ENCODE measurements at places on chromosomes 7 and 10.

DNA sequence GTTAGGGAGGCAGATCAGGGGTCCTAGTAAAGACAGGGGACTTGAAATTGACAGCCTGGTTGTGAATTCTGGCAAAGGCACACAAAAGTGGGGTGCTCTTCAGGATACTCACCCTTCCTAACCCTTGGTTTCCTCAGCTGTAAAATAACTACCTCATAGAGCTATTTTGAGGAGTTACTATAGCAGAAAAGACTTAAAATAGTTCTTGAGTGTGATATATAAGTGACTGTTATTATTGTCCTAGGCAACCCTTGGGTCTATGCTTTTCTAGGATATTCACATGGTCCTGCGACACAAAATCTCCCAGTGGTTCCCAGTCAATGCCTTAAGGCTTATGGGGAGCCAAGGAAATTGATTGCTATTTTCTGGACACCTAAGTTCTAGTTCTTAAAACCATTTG lies 98.1 kb upstream of the NAMPT start:
- DNase-seq: no peak

DNA sequence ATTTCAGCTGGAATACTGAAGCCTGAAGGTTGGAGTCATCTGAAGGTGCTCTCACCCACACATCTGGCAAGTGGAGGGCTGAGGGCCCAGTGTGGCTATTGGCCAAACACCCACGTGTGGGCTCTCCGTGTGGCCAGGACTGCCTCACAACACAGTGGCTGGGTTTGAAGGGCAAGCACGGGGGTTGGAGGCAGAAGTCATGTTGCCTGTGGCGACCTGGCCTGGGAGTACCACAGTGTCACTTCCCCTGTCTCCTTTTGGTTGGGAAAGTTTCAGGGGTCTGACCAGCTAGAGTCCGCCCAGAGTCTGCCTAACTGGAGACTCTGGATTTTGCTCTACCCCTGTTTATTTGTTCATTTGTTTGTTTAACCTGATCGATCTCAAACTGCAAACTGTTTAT lies 169.5 kb downstream of the DNAJB6 start:
- DNase-seq: no peak

DNA sequence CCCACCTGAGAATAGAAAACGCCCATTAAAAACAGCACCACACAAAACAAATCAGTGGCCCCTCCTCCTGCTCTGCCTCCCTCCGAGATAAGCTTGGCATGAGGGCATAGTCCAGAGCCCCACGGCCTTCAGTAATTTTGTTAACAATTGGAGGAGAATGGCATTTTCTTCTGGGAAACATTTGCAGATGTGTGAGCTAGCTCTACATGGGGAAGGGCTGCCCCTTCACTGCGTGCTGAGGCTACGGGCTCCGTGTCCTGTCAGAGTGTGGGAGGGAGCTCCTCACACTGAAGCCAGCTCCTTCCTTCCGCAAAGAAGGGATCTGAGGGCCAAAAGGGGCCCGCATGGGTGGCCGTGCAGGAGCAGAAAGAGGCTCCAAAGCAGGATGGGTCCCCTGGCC lies 15.2 kb downstream of the GRK5 start:
- DNase-seq: no peak

- DNase-seq: no peak
Measured at GRCh38 chr7:129617652-129618051, 6.1 kb downstream of the NRF1 start.

DNA sequence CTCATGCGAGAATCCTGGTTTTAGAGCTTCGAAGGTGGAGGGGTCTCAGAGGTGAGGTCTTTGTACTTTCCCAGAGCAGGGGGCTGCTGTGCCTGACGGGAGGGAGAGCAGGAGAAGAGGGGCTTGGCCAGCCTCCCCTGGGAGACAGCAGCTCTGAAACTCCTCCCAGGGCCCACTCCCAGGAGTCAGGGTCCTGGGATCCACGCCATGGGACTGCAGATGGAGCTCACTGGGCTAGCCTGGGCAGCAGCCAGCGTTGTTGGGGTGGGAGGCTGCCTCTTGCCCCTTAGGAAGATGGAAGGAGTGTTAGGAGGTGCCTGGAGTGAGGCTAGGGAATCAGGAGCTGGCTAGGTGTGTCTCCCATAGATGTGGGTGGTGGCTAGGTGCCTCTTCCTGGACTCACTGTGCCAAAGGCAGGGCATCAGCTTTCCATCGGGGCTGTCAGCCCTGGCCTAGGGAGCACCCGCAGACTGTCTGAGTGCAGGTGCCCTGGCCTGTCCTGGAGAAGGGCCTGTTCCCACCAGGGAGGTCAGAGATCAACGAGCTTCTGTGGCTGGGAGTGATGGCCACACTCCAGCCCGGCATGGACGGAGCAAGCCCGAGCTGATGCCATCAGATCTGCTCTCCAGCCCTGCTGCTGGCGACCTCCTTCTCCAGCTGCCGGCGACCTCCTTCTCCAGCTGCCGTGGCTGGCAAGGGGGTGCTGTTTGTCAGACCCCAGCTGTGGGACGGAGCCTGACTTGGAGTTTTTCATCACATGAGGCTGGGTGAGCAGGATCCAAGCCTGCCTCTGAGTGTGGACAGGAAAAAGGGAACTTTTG lies 111.3 kb downstream of the PTPN20 start:
- no peak for DNase-seq

GRCh38 chr10:112404617-112405016 lies 30.7 kb downstream of the ACSL5 start:
- DNase-seq: no peak

DNA sequence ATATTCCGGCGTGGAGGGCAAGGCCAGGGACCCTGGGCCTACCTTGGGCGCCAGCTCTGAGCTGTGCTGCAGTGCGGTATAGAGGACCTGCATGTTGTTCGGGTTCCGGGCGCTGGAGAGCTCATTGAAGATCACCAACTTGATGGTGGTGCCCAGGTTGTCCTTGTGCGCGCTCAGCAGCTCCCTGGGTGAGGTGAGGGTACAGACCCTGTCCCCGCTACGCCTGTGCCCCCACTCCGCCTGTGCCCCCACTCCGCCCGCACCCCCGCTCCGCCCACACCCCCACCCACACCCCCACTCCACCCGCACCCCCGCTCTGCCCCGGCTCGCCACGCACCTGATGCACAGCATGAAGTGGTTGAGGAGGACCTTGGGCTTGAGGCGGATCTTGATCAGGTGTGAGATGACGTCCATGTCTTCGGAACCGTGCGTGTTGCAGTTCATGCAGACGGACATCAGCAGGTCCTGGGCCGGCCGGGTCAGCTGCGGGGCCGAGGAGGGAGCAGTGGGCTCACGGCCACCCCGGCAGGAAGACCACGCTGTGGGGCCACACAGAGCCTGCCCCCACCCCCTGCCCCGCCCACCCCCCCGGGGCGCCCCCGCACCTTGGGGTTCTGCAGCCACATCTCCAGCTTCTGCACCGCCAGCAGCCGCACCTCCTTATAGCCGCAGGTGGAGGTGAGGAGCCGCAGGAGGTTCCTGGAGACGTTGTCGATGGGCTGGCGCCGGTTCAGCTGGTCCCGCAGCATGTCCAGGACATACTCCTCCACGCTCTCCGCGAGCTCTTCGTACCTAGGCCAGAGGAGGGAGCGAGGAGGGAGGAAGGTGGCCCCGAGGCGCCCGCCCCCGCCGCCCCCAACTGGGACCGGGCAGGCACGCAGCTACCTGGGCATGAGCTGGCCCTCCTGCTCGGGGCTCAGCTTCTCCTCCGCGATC lies 5.6 kb downstream of the INTS1 start:
- no peak for DNase-seq

DNA sequence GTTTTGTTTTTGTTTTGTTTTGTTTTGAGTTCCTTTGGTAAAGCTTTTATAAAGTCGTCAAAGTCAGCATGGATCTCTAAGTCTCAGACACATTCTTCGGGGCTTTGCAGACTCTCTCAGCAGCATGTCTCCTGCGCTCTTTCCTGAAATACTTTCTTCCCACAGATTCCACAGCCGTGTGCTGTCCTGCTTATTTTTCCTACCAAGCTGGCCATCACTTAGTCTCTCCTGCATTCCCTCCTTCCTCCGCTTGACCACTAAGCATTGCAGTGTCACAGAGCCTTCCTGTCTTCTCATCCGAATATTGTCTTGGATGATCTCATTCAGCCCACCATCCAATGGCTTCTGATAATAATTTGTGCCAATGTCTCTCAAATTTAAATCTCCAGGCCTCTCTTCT lies 434.3 kb upstream of the C7orf33 start:
- DNase-seq: no peak

GRCh38 chr7:39428221-39428620 lies 138.0 kb upstream of the YAE1 start:
- no peak for DNase-seq

DNA sequence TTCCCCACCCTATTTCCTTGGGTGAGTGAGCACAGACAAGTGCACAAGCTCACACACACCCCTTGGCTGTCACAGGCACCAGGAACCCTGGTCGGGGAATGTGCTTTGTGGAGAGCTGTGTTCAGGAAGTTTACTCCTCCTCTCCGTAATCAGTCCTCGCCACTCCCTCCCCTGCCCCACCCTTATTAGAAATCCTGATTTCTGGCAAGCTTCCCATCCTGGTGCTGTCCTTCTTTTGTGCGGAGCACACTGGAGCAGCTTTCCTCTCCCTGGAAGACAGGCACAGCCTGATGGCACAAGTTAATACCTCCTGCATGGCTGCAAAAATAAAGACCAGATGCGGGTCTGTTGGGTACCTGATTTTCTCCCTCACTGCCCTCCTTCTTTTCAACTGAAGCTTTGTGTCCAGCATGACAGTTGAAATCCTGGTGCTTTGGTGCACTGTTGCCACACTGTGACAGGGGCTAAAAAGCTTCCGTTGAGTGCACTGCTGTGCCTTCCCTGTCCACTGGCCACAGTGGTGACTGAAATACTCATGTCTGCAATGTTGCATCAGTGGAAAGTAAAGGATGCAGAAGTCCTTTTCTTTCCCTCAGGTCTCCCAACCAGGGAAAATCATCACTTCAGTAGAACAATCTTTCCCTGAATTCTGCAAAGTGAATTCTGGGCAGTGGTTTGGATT lies 55.0 kb downstream of the LRRC4 start:
- DNase-seq: peak; percentile 55

GRCh38 chr10:71729161-71729636 lies 9.6 kb upstream of the C10orf105 start:
- DNase-seq: no peak

DNA sequence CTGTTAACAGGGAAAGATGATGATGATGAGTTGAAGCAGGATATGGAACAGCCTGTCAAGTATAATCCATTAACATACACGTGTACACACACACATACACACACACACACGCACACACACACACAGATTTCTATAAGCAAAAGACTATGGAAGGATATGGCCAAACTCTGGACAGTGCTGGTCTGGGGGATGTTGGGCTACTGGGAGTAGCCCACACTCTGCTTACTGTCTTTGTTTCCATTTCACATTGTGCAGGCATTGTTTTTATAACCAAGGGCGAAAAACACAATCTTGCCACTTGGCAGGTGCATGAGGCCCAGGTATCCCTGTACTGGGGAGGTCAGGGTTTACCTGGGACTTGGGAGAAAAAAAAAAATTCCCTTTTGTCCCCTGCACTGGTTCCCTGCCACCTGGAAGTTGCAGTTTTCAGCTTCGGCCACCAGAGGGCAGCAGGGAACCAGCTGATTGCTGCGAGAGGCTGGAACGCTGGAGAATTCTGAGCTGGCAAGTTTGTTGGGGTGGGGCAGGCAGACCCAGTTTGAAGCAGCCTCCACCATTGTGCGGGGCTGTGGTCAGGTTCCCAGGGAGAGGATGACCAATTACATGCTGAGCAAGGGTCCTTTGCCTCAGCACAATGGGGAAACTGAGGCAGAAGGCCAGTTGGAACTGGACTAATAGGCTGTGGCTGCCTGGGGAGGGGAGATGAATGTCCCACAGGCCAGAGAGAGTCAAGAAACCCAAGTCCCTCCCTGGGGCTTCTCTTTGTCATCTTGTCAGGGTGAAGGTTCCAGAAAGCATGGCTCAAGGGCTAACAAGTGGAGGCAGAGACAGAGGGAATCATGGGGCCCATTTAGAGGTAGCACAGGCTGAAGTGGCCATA lies 27.3 kb downstream of the PPIF start:
- DNase-seq: peak; percentile 41

DNA sequence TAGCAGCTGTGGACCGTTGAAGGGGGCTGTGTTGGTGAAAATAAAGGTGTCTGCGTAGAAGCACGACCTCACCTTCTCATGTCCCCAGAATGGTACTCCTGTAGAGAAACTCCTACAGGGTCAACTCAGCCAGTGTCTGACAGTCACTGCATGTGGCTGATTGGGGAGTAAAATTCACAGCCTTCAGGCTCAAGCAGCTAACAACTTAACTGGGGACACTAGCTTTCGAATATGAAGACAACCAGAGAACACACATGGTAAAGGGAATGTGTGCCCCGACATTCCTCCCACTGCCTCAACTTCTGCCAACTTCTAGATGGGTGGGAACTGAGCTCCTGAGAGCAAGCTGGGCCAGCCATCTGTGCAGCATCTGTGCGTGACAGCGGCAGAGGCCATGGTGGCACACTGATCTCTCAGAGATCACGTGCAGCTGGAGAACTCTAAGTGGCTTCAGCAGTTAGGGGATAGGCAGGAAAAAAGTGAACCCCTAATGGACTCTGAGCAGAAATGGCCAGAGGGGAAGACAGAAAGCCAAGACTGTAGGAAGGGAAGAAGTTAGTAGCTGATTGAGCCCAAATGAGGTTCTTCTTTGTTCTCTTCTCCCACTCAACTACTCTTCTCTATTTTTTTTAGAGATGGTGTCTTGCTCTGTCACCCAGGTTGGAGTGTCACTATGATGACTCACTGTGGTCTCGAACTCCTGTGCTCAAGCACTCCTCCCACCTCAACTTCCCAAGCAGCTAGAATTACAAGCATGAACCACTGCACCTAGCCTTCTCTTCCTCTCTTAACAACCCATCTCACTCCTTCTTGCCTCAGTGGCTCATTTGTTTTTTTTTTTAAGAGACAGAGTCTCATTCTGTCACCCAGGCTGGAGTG lies 280.8 kb downstream of the ZEB1 start:
- no peak for DNase-seq

GRCh38 chr7:32462977-32463376 lies 27.2 kb downstream of the LSM5 start:
- DNase-seq: no peak

GRCh38 chr7:69714886-69715576 lies 116.8 kb downstream of the AUTS2 start:
- no peak for DNase-seq

- no peak for DNase-seq
Measured at GRCh38 chr7:73706126-73707044, 13.1 kb downstream of the STX1A start.

- DNase-seq: no peak
Measured at GRCh38 chr7:144255471-144255897, 9.1 kb downstream of the OR2A7 start.

DNA sequence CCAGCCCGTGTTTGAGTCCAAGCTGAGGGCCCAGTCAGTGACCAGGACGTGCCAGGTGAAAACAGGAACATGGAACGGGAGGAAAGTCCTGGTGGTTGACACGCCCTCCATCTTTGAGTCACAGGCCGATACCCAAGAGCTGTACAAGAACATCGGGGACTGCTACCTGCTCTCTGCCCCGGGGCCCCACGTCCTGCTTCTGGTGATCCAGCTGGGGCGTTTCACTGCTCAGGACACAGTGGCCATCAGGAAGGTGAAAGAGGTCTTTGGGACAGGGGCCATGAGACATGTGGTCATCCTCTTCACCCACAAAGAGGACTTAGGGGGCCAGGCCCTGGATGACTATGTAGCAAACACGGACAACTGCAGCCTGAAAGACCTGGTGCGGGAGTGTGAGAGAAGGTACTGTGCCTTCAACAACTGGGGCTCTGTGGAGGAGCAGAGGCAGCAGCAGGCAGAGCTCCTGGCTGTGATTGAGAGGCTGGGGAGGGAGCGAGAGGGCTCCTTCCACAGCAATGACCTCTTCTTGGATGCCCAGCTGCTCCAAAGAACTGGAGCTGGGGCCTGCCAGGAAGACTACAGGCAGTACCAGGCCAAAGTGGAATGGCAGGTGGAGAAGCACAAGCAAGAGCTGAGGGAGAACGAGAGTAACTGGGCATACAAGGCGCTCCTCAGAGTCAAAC lies 5.2 kb downstream of the GIMAP5 start:
- no peak for DNase-seq

Measured in NCI-H2081 (cell line).